ENCODE measurements at places on chromosomes 12 and 14.

- DNase-seq: no peak
Observed at GRCh38 chr14:60732840-60733483, 1.6 kb upstream of the MNAT1 start.

DNA sequence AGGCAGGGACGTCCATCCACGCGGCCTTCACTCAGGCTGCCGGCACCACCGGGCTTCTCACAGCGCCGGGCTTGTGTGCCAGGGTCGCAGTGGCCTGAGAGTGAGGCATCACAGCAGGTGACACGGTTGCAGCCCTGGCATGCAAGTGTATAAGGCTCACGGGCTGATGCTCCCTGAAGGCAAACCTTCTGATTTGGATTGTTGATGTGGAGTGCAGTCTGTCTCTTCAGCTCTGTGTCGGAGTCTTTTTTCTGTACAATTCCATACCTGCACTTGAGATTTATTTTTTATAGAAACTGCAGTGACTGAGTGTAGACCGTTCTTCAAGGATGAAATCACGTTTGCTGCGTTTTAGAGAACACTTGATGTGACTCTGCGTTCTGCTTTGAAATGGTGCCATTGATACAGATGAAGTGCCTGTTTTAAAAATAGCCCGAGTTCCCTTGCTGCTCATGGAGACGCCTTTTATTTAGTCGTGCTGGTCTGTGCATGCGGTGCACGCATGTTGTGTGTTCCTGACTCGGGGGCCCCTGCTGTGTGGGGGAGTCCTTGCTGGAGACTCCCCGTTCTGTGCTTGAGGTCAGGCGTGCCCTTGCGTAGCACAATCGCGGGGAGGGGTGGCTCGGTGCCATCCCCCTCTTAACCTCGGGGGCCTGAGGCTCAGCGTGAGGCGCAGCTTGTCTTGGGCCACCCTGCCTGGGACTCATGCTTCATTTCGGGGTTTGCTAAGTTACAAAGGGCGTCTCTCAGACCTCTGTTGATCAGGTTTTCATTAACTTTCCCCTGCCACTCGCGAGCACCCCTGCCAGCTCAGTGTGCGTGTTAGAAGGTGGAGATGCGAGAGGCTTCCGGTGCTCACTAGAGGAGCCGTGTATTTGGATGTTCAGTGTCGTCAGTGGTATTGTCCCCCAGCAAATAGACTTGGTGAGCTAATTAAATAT lies 21.6 kb upstream of the AMN start:
- DNase-seq: no peak

DNA sequence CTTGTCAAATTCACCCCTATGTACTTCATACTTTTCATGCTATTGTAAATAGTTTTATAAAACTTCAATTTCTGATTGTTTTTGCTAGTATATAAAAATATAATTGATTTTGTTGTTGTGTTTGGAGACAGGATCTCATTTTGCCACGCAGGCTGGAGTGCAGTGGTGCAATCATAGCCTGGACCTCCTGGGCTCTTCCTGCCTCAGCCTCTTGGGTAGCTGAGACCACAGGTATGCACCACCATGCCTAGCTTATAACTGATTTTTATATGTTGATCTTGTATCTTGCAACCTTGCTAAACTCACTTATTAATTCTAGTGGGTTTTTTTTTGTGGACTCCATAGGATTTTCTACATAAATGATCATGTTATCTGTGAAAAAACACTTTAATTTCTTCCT lies 23.5 kb downstream of the ATP5MC2 start:
- DNase-seq: no peak

DNA sequence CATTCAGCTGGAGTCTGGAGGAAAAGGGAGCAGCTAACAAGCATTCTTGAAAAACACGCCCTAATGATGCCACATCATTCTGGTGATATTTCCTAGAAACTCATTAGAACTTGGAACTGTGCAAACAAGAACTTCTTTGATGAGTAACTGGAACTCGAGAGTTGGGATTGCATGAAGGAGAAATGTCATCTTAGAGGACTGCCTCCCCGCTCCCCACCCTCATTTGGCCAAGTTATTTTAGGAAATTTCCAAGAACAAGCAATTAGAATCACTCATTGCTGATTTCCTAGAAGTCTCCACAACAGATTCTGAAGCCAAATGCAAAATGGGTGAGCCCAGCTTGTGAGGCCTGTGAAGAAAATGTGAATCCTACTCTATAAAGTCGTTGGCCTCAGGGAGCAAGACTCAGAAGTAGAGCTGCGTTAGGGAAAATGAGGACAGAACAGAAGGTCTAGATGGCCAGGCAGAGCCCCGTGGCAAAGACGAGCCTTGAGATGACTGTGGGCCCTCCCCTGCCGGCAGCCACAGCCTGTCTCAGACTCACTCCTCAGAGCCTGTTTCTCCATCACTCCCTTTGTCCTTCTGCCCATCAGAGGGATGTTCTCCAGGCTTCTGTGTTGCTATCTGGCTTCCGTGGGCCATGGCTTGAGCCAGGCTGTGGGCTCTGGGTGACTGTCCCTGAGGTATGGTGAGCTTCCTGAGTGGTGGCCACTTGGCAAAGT lies 38.4 kb downstream of the RTL1 start:
- no peak for DNase-seq

DNA sequence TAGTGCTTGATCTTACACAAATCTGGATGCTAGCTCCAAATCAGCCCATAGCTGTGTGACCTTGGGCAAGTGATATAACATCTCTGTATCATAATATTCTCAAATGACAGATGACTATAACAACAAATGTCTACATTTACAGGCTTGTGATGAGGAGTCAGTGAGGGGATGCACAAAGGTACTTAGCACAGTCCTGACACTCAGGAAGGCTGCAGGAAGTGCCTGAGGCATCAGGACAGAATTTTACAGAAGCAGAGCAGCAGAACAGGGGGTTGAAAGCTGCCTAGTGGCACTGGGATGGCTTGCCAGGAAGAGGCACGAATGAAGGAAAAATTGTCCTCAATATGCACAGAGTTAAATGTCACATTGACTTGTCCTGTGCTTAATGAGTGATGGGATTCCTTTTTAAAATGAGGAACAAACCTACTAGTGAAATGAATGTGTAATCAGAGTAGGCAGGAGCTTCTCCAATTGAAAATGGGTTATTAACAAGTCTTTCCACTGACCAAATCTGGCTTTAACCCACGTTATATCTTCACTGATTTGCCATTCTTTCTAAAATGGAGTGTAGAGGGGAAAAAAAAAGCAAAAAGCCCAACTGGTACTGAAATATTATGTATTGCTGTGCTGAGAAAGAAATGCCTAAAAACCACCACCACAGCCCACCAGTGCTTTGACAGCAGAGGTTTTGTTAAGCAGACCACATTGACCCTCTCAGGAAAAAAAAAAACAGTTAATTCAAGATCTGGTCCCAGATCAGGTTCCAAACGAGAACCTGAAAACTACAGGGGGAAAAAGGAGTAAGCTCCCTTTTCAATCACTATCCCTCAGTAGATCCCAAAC lies 11.6 kb downstream of the BTG1 start:
- DNase-seq: no peak

GRCh38 chr14:90781876-90782275 lies 34.4 kb downstream of the TTC7B start:
- DNase-seq: no peak

DNA sequence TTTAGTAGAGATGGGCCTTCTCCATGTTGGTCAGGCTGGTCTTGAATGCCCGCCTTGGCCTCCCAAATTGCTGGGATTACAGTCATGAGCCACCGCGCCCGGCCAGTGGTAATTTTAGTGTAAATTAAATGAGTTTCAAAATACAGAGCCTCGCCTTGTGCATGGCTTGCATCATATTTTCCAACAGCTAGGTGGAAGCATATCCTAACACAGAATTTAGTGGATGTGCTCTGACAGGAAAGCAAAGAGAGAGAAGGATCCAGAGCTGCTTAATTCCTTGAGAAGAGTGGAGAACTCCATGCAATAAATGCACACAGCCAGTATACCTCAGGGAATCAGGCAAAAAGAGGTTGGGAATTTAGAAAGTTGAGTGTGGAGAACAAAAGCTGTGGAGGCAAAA lies 2.5 kb downstream of the OR6C2 start:
- no peak for DNase-seq

- no peak for DNase-seq
Observed at GRCh38 chr12:79844693-79845092, 90.2 kb downstream of the PPP1R12A start.

- no peak for DNase-seq
Observed at GRCh38 chr12:32765906-32766305, 10.2 kb upstream of the YARS2 start.

- DNase-seq: no peak
Observed at GRCh38 chr14:32366256-32366879, 37.3 kb downstream of the AKAP6 start.

DNA sequence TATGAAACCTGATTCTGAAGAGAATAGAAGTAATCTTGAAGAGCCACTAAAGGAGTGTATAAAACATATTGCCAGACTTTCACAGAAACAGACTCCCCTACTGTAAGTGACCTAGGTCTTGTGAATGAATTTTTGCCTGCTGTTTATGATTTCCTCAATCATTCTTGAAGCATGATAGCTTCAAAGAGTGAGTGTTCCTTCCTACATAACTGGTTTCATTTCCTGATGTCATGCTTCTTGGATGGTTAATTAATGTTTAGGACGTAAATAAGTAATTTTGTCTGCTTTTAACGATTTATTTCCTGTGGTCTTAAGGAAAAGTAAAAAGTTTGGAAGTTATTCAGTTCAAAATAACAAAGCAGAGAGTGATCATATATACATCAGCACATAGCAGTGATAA lies 129.8 kb downstream of the PIK3C2G start:
- DNase-seq: no peak

DNA sequence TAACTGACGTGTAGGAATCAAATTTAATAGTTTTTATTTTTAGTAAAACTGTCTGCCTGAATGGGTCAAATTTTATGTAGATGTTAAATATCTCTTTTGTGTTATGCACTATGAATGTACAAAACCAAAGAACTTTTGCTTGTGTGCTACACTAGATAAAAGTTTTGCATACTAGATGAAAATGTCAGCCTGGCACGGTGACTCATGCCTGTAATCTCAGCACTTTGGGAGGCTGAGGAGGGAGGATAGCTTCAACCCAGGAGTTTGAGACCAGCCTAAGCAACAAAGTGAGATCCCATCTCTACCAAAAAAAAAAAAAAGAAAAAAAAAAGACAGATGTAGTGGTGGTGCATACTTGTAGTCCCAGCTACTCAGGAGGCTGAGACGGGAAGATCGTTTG lies 11.1 kb downstream of the AEBP2 start:
- DNase-seq: no peak

GRCh38 chr14:55220230-55220629 lies 28.8 kb upstream of the DLGAP5 start:
- DNase-seq: no peak

Measured in hypothalamus (tissue), 51 donors.